Gastrocnemius medialis (tissue), 4 donors: ENCODE measurements at places on chromosomes 4 and X. TPM values are rescaled to one million over a fixed set of nuclear protein-coding genes. Genes with fewer than 3 reads are reported as not detected.
A peak's percentile ranks its signal among the peaks of the same experiment; 100 is the strongest.

DNA sequence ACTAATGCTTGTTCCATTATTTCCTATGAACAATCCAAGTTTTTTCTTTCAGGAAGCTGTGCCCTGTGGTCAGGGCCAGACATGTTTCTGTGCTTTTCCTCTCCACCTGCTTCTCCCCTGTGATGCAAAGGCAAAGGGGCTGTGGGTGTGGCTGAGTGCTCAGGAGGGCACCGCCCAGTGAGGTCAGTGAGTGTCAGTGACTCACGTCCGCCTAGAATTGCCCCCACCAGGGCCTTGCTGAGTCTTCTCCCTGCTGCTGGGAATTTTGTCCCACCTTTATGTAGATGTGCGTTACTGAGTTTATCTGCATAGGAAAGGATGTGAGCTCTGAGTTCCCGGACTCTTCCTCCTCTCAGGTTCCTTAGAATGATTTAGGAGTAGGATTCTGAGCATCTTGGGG lies 283.2 kb downstream of the DCHS2 start:
- DNase-seq, result no peak

GRCh38 chrX:14777525-14777924 lies 95.3 kb downstream of the FANCB start:
- no peak for DNase-seq

GRCh38 chrX:68945603-68946228 lies 116.9 kb downstream of the EFNB1 start:
- DNase-seq, result no peak

- DNase-seq, result no peak
Measured at GRCh38 chrX:119417842-119418241, 18.7 kb downstream of the SLC25A43 start.

DNA sequence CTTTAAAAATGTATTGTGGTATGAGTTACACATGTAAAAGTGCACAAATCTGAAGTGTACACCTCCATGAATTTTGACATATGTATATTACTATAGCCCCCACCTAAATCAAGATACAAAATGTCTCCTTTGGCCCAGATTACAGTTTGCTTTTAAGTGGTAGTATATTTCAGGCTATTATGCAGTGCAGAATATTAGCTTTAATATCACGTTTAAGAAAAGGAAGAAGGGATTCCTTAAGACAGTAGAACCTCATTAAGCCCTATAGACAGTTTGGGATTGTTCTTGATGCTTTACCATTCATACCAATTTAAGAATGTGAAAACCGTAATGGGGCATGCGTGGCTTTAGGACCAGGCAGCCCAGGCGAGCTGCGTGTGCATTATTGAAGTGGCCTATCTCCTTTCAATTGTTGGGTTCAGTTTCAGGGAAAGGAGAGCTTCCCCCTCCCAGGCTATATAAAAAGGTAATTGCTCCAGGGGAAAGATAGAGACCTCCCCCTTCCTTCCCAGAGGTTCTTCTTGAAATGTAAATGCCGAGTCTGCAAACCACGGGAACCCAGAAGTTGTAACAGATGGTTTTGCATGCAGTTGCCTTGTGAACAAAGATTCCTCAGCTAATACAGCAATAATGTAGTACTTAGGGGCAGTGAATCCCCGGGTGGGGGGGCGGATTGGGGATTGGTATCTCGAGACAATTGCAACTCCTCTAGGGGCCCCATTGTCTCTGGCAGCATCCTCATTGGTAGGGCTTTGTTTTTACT lies 106.1 kb downstream of the UCHL1 start:
- no peak for DNase-seq

- DNase-seq, result peak; percentile 80
Measured at GRCh38 chrX:10156199-10157031, at the start of gene CLCN4. Gene CLCN4, plus strand, starts transcription at chrX:10156975. Its CDS starts 28,058 bp downstream, at chrX:10185033.

DNA sequence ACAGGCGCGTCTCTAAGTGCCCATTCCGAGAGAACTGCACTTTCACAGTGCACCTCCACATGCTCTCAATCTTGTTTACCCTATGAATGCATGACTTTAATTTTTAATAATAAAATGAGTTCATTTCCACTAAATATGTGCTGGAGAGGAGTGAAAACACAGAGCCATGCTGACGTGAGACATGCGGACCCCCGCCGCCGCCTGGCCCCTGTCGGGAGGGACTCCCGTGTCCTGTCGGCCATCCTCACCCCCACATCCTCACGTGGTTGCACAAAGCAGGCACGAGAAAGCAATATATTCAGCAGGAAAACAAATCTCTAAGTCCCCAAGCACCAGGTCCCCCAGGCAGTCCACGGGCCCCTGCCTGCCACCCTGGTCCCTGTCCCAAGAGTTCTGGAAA lies 23.1 kb downstream of the PPP2R2C start:
- DNase-seq, result no peak

DNA sequence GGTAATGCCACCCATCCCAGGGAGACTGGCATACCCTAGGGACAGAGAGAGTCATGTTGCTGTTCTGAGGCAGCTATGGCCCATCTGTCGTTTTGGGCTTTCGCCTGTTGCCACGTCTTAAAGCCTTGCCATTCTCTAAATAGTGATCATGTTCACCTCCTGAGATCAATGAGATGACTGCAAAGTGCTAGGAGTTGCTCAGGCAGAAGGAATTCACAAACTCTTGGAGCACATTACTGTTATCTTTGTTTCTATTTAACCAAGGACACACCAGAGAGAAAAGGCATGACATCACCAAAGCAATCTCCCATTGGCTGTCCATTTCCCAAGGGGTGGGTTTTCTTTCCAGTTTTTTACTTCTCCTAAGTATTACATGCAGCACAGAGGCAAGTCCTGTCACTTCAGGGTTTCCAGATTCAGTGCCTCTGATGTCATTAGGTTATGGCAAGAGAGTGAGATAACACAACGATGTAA lies 37.1 kb upstream of the SETD7 start:
- DNase-seq, result no peak

- no peak for DNase-seq
Measured at GRCh38 chr4:141041021-141041476, 92.2 kb downstream of the RNF150 start.

DNA sequence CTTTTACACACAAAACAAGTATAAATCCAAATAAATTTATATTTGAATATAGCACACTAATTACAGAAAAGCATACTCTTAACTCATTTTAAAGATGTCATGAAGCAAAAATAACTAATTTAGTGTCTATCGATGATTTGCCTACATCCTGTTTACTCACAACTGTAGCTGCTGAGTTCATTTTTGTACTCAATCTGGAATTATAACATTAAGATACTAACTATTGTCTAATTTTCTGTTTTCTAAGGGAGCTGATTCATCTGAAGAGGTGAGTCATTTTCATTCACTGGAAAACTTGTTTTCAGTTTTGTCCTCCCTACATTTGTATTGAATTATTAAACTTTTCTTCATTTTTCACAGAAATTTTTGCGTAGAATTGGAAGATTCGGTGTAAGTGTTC lies 3.7 kb downstream of the STATH start:
- no peak for DNase-seq

DNA sequence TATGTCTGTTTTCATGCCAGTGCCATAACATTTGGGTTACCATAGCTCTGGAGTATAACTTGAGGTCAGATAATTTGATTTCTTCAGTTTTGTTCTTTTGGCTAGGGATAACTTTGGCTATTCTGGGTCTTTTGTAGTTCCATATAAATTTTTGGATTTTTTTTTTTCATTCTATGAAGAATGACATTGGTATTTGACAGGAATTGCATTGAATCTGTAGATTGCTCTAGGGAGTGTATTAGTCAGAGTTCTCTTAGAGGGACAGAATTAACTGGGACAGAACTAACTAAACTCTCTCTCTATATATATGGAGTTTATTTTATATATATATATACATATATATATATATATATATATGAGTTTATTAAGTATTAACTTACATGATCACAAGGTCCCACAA lies 32.2 kb upstream of the SLIT2 start:
- DNase-seq, result no peak

GRCh38 chr4:165190591-165191347 lies 16.6 kb upstream of the KLHL2 start:
- DNase-seq, result no peak

DNA sequence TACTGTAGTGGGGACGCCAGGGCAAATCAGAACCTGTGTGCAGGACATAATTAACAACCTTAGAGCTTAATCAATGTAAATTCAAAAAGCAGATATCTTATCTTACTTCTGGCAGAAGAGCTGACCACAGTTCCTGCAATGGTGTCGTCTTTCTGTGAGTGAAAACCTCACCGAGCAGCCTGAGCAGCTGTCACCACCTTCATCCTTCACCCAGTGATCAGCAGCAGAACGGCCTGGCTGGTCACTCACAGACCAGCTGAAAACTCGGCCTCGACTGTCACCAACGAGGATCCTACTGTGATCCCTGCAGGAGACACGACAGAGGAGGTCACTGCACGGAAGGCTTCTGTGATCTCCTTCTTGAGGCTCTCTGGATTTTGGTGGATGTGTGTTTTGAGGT lies 94.2 kb downstream of the CDS1 start:
- DNase-seq, result no peak

DNA sequence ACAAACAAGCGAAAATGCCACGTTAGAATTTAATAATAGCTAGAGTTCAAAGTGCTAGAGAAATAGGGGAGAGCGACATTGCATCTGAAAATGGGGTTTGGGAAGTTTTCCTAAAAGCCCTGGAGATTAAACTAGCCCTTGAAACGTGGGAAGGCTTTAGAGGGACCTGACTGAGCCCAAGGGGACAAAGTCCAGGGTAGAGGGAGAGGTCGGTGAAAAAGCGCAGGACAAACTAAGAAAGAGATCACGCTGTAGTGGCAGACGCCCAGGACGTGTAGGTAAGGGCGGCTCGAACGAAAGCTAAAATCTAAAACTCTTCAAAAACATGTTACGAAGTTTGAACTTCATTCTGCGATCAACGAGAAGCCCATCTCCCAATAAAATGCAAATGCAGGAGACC lies 1.1 kb upstream of the ATP11C start:
- no peak for DNase-seq

DNA sequence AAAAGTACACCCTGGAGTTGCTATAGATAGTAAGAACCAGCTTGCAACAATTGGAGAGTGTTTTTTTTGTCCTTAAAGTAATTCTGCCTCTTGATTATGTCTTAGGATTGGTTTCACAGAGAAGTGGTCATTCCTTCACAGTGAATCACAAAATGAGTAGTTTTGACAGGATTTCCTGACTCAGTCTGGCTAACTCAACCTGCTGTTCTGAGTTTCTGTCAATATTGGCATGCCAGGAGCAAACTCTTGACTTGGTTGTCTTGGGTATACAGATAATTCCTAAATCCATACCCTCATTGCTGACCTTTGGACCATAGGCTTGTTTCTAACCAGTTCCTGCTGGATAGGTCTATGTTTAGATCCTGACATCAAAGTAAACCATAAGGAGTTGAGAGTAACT lies 9.4 kb downstream of the FHIP1A start:
- no peak for DNase-seq

Gene SGCB
- 39.3 TPM for total RNA-seq

Gene ESX1
- not detected for total RNA-seq

Gene SGMS2
- total RNA-seq, result 79.1 TPM

Gene CSAG1
- not detected for total RNA-seq

Gene HTT
- 65.3 TPM for total RNA-seq

Gene DGKK
- total RNA-seq, result not detected

Gene TCEAL7
- 1.7 TPM for total RNA-seq

Gene CYSLTR1
- total RNA-seq, result not detected

Gene PLXNA3
- 3.4 TPM for total RNA-seq

Gene DKK2
- total RNA-seq, result 0.52 TPM

Gene GAB1
- 25.5 TPM for total RNA-seq

Gene AFM
- total RNA-seq, result 0.29 TPM

Gene CPZ
- total RNA-seq, result not detected

Gene NUDT11
- 0.49 TPM for total RNA-seq

Gene MXRA5
- total RNA-seq, result 0.02 TPM
